ENCODE measurements at places on chromosomes 11 and 22.

DNA sequence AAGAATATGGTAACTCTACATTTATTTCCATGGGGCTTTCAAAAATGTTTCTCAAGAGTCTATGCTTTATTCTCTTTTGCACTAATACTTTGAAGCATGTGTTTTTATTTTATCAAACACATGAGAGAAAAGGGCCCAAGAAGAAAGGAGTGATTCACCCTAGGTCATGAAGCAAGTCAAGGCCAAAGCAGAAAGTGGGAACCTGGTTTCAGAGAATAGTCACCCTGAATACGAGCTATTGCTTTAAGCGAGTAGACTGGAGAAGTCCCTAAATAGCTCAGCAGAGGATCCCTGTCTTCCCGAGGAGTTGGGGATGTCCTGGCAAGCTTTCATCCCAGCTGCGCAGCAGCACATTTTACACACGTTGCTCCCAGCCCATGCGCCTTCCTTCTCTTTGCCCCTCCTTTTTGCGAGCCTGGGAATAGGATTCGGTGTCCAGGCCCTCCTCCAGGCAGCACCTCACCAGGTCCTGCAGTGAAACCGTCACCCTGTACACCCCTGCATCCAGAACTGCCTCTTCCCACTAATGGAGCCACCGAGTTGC, 19.1 kb downstream of the MPEG1 start:
- no peak for DNase-seq

DNA sequence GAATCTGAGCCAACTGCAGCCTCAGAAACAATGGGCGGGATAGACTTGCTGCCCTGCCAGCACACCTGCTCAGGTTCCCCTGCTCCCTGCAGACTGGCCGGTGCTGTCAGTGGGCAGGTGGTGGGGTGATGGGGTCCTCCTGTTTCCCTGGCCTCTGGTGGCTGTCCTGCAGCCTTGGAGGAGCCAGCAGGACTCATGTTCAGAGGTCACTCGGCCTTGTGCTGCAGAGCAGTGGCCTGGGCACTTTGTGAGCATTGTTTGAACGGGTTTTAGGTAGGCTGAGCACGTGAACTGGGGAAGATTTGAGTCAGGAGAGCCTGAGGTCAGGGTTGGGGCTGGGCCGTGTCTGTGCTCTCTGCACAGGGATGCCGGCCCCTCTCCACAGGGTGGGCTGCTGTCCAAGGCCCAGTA, 17.6 kb downstream of the PPIL2 start:
- DNase-seq, result no peak

DNA sequence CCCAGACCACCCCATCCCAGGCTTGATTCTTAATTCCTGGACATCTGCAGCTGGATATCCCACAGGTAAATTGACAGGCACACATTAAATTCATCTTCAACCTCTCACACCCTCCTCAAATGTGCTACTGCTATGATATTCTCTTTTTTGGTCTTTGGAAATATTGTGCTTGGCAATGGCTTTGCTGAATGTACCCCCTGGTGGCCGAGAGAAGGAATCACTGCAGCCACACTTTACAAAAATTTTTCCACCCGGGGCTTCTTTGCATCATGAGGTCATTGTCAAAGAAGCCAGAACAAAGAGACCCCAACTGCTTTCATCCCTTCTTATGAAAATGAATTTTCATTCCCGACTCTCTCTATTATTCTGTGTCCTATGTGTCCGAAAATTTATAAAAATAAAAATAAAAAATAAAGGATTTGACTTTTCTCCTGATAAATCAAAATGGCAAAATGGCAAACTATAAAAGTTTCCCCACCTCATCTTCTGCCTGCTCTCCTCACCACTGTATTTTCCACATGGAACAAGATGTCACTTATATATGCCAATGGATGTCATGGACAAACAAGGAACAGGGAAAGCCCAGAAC, 15.0 kb upstream of the CYB5R2 start:
- peak; percentile 24 for DNase-seq

DNA sequence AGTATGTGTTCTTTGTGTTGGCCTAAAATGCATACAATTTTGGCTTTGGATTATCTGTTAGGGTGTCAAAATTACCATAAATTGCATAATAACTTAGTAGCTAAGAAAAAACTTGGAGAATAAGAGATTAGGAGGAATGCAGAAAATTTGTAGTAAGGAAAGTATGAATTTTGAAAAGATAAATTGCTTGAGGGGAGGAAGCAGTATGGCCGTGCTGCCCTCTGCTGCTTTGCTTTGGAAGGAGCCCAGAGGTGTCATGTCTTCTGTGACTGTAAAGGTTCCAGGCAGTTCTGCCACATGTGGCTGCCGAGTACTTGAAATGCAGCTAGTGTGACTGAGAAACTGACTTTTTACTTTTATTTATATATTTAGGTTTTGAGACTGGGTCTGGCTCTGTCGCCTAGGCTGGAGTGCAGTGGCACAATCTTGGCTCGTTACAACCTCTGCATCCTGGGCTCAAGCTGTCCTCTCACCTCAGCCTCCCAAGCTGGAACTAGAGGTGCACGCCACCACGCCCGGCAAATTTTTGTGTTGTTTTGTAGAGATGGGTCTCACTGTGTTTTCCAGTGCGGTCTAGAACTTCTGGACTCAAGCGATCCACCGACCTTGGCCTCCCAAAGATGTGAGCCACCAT, 1.8 kb downstream of the ADSL start:
- peak; percentile 45 for DNase-seq

- no peak for DNase-seq
Measured at GRCh38 chr11:10728154-10728553, 22.9 kb upstream of the CTR9 start.

DNA sequence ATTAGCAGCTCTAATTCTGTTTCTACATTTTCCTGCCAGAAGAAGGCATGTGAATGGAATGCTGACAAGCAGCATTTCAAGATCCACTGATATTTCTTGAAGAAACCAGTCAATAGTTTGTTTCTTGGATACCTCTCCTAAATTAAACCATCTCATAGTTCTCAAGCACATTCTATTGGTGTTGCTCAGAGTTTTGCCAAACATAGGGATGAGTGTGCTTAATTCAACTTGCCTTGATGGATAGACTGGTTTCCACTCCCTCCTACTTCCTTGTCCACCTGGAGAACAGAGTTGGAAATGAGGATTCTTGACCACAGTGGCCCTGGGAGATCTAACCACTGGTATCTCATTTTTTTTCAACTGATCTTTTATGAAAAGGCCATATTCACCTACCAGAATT, 29.8 kb upstream of the DDX10 start:
- DNase-seq, result no peak

GRCh38 chr11:58912124-58912523, 27.2 kb upstream of the GLYATL1 start:
- no peak for DNase-seq

- DNase-seq, result no peak
Measured at GRCh38 chr11:125175166-125175565, 10.6 kb downstream of the PKNOX2 start.

- no peak for DNase-seq
Measured at GRCh38 chr11:95432714-95433503, 201.9 kb upstream of the SESN3 start.

DNA sequence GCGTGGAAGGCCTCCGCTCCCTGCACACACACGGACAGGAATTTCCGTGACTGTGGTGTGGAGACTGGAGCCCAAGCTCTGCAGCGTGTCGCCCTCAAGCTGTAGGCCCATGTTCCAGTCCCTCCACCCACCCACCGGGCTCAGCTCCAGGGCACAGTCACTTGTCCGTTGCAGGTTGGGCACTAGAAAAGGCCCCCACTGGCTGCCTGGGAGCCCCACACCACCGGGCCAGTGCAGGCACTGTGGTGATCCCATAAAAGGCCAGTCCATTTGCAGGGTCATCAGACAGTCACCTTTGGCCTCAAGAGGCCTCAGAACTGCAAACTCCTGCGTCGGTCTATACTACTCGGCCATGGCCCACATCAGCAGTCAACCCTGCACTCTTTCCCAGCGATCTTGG, 16.3 kb downstream of the RAB36 start:
- no peak for DNase-seq

DNA sequence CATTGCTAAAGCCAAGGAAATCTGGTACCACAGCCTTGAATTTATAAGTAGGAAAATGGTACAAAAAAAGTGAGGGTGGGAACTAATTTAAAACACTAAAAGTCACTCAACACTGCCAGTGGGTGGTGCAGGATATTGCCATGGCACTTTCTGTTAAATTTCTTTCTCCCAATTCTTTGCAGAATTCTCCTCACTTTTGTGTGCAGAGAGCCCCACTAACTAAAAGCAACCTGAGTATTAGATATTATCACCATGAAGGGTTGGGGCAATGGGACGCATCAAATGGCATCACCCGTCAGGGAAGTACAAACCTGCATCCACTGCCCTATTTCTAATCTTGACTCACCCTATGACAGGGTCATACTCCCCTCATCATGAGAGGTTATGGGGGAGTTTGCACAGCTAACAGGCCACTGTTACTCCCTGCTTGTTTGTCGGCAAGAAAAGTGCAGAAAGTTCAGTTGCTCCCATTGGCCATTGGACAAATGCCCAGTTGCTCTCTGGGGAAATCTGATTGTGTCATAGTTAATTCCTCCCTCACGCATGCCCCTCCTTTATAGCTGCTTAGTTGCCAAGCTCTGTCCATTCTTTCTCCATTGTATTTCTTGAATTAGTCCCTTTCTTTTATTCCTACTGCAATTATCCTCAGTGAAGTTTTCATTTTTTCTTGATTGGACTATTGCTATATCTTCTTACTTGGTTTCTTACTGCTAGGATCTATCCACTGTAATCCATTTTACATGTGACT, 93.8 kb upstream of the BLID start:
- peak; percentile 64 for DNase-seq

GRCh38 chr11:64864473-64865285, 13.7 kb downstream of the EHD1 start:
- DNase-seq, result no peak

- DNase-seq, result no peak
Measured at GRCh38 chr11:46239801-46240061, 37.7 kb upstream of the CREB3L1 start.
